ENCODE measurements at places on chromosomes 11 and 22. TPM values are rescaled to one million over a fixed set of nuclear protein-coding genes. Genes with fewer than 3 reads are reported as not detected.

Gene ISX
- not detected for total RNA-seq

Gene BRD1
- 38.1 TPM for total RNA-seq

Gene ADAMTS15
- total RNA-seq = 0.35 TPM

Gene OTOG
- total RNA-seq = not detected

Gene GLB1L2
- total RNA-seq = 4.3 TPM

Gene WNT11
- total RNA-seq = not detected

Gene LGALS12
- not detected for total RNA-seq

Gene SLC22A8
- not detected for total RNA-seq

Gene TSSK2
- total RNA-seq = not detected

Gene LMNTD2
- total RNA-seq = 0.69 TPM

Gene SUSD2
- total RNA-seq = 0.10 TPM

Gene GTSE1
- 3.3 TPM for total RNA-seq

Gene KCNJ11
- total RNA-seq = 0.35 TPM

Gene CST6
- total RNA-seq = 140 TPM

Gene STK33
- 15.3 TPM for total RNA-seq

Gene IGF2
- total RNA-seq = 0.75 TPM

Gene TNNI2
- total RNA-seq = not detected

Gene SPI1
- total RNA-seq = not detected

Gene ASPHD2
- total RNA-seq = 5.6 TPM

Gene WT1
- 0.17 TPM for total RNA-seq

Measured in renal cortical epithelial cell (primary cell).